ENCODE measurements at places on chromosomes 1 and 21.

- no peak for DNase-seq
Observed at GRCh38 chr21:22201669-22202068, 1203.5 kb downstream of the NCAM2 start.

- no peak for DNase-seq
Observed at GRCh38 chr21:29390778-29391177, 92.1 kb downstream of the BACH1 start.

GRCh38 chr1:57064379-57065140, 98.7 kb upstream of the C8B start:
- DNase-seq: no peak

- DNase-seq: no peak
Observed at GRCh38 chr1:108149796-108150467, 50.2 kb downstream of the SLC25A24 start.

- no peak for DNase-seq
Observed at GRCh38 chr1:112423207-112423606, 27.2 kb downstream of the CTTNBP2NL start.

DNA sequence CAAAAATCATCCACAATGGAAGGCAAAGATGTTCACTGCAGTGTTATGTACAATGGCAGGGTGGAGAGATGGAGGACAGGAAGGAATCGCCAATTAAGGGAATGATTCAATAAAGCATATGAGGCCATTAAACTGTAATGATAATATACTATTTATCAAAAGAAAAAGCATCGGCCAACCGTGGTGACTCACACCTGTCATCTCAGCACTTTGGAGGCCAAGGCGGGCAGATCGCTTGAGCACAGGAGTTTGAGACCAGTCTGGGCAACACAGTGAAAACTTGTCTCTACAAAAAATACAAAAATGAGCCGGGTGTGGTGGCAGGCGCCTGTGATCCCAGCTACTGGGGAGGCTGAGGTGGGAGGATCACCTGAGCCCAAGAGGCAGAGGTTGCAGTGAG, 89.1 kb downstream of the SSBP3 start:
- no peak for DNase-seq

DNA sequence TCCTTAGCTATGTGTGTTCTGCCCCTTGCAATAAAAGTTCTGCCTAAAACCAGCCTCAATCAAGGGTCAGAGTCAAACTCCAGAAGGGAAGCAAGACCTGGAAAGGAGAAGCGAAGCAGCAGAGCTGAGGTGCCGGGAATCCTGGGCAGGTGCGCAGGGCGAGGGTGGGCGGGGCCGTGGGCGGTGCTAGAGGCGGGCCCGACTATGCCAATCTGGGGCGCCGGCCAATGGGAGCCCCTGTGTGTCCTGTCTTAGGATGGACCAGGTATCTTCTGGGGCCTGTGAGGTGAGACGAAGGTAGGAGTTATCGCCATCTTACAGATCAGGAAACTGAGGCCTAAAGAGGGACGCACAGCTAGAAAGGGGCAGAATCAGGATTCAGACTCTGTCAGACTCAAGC, 120.3 kb downstream of the PTPRU start:
- no peak for DNase-seq
